ENCODE measurements at places on chromosomes 3 and 15.
A peak's percentile ranks its signal among the peaks of the same experiment; 100 is the strongest.

GRCh38 chr15:40301467-40302179 is 6.1 kb downstream of the PLCB2 start:
- no peak for DNase-seq

DNA sequence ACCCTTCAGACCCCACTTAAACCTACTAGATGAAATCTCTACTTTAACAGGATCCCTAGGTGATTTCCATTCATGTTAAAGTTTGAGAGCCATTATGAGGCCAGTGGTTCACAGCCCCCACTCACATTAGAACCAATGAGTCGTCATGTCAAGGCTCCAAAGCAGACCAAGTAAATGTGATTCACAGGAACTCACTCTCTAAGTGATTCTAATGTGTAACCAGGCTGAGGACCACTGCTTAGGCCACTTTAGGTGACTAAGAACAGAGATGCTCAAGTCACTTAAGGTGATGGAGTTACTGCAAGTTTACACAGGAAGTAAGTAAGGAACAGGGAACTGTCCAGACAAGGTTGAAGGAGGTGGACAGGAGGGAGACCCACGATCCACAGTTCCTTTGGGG is 7.7 kb downstream of the GALNT15 start:
- DNase-seq = no peak

DNA sequence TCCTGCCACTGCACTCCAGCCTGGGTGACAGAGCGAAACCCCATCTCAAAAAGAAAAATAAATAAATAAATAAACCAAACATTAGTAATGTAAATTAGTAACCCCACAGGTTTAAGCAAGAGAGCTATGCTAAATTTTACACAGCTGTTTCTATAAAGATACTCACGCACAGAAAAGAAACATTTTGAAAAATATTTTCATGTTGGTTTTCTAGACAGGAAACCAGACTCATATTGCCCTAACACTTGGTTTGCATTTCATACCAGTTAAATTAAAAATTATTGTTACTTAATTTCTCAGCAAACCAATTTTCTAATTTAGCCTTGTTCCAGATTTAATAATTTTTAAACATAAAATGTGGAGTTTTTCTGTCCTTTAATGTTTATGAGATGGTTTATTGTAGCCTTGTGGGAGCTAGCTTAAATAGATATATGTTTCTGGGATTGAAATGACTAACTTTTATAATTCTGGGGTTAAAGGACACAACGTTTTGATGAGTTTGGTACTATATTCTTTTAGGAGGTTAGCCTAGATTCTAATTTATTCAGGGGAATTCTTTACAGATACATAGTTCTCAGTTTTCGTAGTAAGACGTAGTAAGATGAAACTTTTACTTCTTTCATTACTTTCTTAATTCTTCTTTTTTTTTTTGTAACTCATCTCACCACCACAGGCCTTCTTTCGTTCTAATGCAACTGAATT is 42.6 kb upstream of the SLC4A7 start:
- DNase-seq = no peak

GRCh38 chr3:42683875-42684598 is 1.3 kb upstream of the KLHL40 start:
- DNase-seq = peak; percentile 78
